ENCODE measurements at places on chromosomes 5 and 9.

GRCh38 chr5:31537349-31537748, 5.2 kb downstream of the C5orf22 start:
- no peak for DNase-seq

- no peak for DNase-seq
These were observed 3.7 kb downstream of the SLC31A2 start for GRCh38 chr9:113154471-113154870.

DNA sequence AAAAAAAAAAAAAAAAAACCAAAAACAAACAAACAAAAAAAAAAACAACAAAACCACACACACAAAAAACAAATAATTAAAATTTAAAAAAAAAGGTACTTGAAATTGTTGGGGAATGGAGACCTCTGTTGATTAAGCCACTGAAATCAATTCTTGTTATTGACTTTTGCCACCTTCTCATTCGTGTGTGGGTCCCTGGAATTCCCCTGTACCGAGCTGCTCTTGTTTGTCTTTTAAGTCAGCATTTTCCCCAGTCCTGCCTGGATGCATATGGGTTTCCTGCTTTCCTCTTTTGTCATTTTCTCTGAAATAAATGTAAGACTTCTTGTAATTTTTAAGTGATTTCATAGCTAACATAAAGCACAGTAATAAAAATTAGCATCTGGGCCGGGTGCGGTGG, 45.5 kb downstream of the GPBP1 start:
- DNase-seq = no peak

DNA sequence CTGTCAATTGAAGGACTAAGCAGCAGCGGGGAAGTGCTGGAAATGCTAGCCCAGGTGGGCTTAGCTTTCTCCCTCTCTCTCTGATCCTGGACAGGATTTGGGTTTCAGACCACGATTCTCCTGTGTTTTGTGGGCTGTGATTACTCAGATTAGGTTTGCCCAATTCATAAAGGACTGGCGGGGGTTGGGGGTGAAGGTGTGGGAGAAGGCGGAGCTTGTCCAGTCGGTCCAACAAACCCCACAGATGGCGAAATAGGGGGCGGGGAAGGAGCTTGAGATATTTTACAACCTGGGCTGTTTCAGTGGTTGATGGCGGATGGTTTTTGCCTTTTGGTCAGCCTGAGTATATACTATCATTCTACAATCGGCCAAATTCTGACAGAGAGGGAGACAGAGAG, 35.2 kb downstream of the PCDHAC2 start:
- no peak for DNase-seq

DNA sequence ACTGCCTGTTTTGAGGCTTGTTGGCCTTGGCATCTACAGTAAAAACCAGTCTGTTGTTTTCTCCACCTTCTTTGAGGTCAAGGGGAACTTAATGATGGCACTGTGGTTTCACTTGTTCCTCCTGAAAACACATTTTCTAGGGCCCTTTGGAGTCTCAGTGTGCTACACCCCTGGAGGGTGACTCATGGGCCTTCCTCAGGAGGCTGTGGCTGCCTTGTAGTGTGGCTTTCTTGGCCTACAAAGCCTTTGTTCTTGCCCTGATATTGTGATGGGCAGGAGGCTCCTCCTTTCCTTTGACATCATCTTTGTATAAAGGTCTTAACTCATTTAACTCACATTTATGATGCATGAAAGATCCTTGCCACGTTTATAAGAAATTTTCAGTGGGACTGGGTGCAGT, 56.3 kb upstream of the GPBP1 start:
- DNase-seq = no peak

DNA sequence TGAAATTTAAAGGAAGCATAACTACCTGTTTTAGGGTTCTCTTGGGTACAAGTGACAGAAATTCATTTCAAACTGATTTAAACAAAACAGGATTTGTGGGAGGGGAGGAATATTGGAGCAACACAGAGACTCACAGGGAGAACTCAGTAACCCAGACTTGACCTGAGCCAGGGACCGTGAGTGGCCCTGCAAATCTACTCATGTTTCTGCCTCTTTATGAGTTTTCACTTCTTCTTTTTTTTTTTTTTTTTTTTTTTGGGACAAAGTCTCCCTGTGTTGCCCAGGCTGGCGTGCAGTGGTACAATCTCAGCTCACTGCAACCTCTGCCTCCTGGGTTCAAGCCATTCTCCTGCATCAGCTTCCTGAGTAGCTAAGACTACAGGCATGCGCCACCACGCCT, 405.6 kb upstream of the ZNF608 start:
- DNase-seq = no peak

DNA sequence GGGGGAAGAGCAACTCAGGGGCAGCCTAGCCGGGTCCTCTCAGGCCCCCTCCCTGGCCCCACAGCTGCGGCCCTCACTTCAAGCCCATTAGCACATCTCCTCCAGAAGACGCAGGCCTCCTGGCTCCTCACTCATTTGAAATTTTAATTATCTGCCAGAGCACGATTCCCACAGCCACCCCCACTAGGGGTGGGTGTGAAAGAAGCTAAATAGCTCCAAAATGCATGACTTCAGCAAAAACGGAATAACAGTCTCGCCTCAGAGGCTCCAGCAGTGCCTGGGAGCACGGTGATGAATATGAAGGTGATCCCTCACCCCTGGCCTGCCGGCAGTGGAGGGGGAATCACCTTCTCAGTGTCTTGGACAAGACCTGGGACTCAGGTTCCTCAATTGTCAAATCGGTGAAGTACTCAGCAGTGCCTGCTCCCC, 61.1 kb upstream of the HRH2 start:
- no peak for DNase-seq

GRCh38 chr5:113808956-113809355, 295.5 kb downstream of the YTHDC2 start:
- DNase-seq = no peak

- DNase-seq = no peak
These were observed 110.5 kb upstream of the HMHB1 start for GRCh38 chr5:143701493-143701892.

GRCh38 chr5:151695464-151695863, 8.7 kb upstream of the SPARC start:
- no peak for DNase-seq

GRCh38 chr5:95907740-95908706, 53.6 kb downstream of the ELL2 start:
- DNase-seq = no peak

DNA sequence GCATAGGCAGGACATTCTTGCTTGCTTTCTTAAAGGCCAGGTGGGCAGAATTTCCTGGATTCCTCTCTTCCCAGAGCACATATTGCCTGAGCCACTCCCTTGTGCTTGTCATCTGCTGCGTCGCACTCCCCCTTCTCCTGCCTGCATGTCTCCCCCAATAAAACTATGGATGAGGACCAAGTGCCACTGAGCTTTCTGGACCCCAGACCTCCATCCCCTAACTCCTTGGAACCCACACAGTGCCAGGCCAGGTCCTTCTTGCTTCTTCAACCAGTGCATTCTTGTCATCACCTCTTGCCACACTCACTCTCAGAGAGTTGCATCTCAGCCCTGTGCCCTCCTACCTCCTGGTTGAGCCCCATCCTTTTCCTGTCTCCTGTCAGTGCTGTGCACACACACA, 157.9 kb upstream of the PANK3 start:
- no peak for DNase-seq

- DNase-seq = no peak
These were observed 193.7 kb downstream of the IZUMO3 start for GRCh38 chr9:24351973-24352372.

- DNase-seq = no peak
These were observed 198.7 kb downstream of the SEMA6A start for GRCh38 chr5:116375926-116376325.

DNA sequence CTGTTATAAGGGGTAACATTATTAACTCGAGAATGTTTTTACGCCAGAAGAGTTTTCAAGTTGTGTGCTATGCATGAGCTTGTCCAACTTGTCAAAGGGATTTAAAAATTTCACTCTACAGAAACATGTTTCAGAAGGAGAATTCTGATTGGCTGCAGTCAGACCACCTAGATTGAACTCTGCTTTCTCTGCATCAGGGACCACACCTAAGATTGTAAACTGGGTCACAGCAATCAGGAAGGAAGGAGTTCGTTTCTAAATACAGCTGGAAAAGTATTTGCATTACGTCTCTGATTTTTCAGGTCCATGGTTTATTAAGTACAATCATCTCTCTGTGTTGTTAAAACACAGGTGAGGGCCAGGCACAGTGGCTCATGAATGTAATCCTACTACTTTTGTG, 5.8 kb downstream of the GLRX start:
- no peak for DNase-seq

GRCh38 chr5:1548702-1549474, 25.1 kb upstream of the LPCAT1 start:
- DNase-seq = no peak

DNA sequence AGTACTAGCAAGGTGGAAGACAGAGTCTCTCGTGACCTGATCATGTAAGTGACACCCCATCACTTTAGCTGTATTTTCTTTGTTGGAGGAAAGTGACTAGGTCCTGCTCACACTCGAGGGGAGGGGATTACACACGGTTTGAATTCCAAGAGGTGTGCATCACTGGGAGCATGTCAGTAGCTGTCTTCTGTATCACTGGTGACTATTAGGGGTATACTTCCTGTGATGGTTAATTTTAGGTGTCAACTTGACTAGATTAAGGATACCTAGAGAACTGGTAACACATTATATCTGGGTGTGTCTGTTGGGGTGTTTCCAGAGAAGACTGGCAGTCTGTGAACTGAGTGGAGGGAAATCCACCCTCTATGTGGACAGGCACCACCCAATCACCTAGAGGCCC, 22.5 kb downstream of the FOXD1 start:
- no peak for DNase-seq

- no peak for DNase-seq
These were observed 193.3 kb downstream of the PALM2AKAP2 start for GRCh38 chr9:109973336-109973735.

All from hematopoietic multipotent progenitor cell treated with erythropoietin and hydrocortisone succinate and interleukin-3 and kit ligand, for 17 days (in vitro differentiated cells).